ENCODE measurements at places on chromosomes 2 and 18.
A peak's percentile ranks its signal among the peaks of the same experiment; 100 is the strongest.

- DNase-seq: no peak
Measured at GRCh38 chr2:26582890-26583289, 58.3 kb downstream of the CIB4 start.

- no peak for DNase-seq
Measured at GRCh38 chr2:229718057-229718456, 3.7 kb upstream of the DNER start.

GRCh38 chr2:29014811-29015421 is 33.8 kb downstream of the TOGARAM2 start:
- no peak for DNase-seq

DNA sequence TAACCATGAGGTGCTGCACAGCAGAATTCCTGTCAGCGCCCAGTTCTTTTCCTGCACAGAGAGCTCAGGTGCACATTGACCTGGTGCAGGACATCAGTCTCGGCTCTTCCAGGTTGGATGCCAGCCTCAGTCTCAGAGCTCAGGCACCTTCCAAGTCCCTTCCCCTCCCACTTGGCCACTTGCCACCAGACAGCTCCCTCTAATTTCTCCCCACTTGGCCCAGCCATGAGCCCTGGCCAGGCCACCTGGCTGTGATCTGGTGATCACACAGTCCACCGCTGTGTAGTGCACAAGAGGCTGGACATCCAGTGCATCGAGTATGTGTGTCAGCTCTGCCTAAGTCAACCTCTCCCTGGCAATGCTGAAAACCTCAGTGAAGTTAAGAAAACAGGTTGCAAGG is 336.6 kb upstream of the MYT1L start:
- DNase-seq: no peak

DNA sequence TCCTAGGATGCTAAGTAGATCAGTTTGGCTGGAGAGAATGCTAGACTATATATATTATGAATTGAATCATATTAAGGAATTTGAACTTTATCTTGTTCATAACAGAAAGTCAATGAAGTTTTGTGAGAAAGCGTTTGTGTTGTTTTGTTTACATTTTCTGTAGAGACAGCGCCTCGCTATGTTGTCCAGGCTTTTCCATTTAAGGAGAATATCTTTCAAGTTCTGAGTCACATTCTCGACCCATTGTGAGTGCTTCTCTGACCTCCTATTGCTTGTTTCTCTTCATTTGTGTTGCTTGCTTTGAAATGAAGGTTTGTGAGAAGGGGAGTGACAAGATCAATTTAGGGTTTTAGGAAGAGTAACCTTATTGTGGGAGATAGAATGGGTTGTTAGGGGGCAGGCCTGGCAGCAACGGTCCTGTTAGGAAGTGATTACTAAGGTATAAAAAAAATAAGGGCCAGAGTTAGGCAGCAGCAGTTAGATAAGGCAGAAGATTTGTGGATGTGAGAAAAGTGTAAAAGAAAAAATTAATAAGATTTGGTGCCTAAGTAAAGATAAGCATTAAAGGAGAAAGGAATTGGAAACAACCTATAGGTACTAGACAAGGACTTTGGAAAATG is 47.6 kb upstream of the ACVR1 start:
- DNase-seq: no peak

DNA sequence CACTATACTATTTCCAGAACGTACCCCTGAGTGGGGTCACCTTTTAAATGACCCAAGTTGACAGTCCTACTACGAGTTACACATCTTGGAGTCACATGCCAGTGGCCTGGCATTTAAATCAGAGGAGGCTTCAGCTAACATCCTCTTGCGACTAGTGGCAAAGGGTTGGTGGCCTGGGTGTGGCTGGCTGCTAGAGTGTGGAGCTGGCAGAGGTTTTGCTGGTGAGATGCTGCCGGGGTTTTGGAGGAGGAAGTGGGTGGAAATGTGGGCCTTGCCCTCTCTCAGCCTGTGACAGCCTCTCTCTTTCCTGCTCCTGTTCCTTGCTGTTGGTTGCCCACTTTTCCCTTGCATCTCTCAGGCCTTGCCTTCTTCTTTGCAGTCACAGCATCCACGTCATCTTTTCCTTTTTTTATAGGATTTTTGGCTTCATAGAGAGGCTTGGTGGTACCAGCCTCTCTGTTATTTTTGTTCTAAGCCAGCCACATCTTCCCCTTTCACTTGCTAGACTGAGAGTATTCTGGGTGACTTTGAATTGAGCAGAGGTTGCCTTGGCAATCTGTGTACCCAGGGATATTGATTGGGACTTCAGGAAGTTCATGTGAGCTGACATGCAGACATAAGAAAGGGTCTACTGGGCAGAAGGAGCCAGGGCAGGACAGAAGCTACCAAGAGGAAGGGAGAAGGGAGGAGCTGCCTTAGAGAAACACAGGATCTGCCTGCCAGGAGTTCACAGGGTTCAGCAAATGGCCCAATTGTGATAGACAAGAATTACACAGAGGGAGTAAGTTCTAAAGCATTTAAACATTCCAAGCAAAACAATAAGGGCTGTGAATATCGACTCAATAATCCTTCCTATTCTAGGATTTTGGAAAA is 55.4 kb downstream of the CDC42EP3 start:
- DNase-seq: peak; percentile 49

GRCh38 chr2:176130957-176131847 is 1.7 kb downstream of the HOXD8 start:
- DNase-seq: no peak

DNA sequence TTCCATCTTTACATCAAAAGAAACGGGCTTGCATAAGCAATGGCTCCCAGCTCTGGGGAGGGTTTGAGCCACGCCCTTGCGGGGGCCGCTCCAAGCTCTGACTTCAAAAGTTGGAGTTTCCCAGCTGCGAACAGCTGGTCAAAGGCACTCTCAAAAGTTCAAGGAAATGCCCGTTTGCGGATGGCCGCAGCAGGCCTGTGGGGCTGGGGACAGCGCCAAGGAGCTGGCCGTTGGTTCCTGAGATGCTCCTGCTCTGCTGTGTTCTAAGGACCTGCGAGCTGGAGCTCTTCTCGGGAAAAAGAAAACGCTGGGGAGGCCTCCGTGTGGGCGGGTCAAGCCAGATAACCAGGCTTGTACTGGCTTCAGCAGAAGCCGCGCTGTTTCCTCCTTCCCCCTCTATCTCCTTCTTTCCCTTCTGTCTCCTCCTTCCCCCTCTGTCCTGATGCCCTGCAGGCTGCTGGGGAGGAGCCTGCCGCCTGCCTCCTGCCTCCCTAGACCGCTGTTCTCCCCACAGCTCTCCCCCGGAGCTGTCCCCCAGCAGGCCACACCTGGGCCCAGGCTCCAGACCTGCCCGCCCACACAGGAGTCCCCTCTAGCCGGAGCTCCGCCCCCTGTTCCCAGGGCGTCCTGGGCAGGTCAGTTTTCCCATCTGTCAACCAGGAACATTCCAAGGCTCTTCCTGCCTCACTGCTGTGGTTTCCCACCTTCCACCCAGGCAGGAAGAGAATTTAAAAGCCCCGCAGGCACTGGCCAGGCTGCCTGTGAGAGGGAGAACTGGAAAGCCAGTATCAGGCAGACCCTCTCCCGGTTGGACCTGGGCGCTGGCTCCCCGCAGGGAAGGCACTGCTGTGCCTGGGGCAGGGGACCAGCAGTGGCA is 14.1 kb downstream of the KLF11 start:
- DNase-seq: no peak

DNA sequence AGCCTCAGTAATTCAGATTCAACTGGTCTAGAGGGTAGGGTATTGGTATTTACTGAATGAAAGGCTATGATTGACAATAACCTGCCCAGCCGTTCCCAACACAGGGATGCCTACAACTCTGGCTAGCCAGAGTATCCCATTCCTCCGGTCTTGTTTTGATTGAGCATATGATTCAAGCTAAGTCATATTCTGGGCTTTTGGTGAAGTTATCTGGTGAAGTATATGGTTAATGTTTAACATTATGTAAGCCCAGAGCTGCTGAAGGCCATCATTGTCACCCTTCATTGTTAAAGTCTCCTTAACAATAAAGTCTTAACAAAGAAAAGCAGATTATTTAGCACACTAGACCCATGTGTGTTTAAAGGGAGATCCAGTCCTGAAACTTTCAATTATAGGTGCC is 152.6 kb downstream of the EXOC6B start:
- no peak for DNase-seq

DNA sequence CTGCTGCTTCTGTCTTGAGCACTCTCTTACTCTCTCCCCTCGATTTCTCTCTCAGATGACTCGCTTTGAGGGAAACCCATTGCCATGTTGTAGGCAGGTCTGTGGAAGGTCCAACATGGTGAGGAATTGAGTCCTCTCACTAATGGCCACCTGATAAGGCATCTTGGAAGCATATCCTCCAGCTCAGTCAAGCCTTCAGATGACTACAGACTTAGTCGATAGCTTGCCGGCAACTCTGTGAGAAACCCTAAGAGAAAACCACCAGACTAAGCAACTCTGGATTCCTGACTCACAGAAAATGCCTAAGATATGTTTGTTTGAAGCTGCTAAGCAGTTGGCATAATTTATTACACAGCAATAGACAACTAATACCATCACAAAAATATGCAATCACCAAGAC is 51.2 kb downstream of the WDR75 start:
- DNase-seq: no peak

DNA sequence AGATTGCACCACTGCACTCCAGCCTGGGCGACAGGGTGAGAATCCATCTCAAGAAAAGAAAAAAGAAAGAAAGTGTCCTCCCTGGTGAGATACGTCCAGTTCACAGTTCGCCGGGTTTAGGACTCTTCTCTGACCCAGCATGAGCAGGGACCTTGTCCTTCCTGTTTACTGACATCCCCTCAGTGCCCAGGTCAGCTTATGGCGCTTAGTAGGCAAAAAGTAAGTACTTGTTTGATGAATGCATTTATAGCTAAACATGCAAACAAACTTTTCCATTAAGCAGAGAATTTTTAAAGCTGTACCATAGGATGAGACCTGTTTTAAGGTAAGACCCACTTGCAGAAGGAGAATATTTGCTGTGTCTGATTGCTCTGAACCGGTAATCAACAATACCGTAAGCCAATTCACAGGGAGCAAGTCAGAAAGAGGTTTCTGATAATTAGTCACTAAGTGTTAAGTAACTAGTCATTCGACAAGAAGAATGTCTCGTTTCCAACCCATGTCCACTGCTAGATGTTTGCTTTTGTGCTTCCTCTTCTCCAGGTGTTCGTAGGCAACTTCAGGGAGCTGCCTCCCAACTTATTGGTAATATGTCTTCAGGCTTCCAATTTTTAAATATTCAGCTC is 40.0 kb downstream of the MOGAT1 start:
- DNase-seq: no peak

- no peak for DNase-seq
Measured at GRCh38 chr2:43455731-43456642, 139.9 kb downstream of the THADA start.

DNA sequence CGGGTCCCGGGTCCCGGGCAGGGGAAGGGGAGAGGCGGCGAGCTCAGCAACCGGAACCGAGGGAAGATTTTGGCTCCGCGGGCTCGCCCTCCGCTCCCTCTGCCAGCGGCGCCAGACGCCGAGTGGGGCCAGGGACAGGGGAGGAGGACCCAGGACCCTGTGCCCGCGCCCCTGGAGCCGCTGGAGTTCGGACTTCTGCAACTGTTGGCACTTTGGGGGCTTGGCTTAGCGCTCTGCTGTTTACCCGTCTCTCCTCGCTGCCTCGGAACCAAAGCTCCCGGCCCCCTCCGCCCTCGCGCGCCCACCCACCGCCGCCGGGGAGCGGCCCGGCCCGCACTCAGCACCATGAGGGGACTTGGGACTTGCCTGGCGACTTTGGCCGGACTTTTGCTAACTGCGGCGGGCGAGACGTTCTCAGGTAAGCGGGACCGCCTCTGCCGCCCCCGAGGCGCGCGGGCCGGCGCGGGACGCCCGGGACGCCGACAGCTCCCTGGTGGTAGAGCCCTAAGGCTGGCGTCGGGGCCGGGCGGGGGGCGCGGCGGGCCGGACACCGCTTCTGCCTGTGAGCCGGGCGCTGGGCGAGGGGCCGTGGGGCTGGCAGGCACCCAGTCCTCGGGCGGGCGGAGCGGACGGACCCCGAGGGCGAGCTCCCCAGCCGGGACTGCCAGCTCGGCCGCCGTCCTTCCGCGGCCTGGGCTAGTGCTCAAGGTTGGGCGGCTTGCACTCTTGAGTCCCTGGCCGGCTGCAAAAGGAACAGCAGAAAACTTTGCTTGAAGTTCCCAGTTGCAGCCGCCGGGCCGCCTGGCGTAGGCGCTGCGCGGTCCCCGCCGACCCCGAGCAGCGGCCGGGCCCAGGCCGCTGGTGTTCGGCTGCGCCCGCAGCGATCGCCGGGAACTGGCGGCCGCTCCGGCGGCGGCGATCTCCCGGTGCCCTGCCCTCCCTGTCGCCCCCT is 634 bp downstream of the PTPRM start:
- no peak for DNase-seq

- DNase-seq: no peak
Measured at GRCh38 chr2:120986898-120987650, 251.4 kb downstream of the GLI2 start.

DNA sequence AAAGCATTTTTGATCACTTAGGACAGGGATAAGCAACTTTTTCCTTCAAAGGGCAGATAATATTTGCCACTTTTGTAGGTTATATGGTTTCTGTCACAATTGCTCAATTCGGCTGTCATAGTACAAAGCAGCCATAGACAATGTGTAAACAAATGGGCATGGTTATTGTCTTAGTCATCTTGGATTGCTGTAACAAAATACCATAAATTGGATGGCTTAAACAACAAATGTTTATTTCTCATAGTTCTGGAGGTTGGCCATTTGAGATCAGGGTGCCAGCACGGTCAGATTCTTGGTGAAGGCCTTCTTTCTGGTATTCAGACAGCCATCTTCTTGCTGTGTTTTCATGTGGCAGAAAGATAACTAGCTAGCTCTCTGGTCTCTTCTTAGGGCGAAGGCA is 91.2 kb downstream of the TAF4B start:
- DNase-seq: no peak

DNA sequence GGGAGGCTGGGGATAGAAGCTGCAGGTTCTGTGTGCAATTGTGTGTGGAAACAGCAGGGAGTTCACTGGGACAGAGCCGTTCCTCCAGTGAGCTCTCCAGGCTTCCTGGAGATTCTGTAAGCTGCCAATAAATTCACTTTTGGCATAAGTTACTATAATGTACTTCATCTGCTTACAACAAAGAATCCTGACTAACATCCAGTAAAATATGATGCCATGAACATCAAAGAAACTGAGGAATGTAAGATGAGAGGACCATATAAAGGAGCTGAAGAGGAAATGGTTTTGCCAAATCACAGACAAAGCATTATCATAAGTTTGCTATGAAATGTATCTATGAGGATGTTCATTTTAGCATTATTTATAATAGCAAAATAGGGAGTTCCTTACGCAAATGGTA is 175.3 kb downstream of the KCNE4 start:
- DNase-seq: no peak

DNA sequence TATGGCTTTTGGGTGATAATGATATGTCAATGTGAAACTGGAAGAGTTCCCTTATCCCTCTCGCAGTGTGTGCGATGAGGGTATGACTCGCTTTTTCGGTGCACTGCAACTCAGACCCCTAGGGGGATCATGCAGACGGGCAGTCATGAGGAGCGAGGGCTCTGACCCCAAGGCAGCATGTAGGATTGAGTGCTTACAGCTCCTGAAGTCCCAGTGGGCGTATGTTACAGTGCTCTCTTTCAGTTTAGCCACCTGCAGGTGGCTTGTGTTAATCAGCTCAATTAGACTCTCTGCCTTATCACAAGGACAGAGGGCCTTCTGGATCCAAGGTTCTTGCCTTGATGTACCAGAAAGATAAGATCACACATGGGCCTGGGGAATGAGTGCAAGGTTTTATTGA is 1269.9 kb upstream of the GYPC start:
- no peak for DNase-seq

Data from pons (tissue), 1 donor.